ENCODE measurements at places on chromosomes 3 and 15.
A peak's percentile ranks its signal among the peaks of the same experiment; 100 is the strongest.

DNA sequence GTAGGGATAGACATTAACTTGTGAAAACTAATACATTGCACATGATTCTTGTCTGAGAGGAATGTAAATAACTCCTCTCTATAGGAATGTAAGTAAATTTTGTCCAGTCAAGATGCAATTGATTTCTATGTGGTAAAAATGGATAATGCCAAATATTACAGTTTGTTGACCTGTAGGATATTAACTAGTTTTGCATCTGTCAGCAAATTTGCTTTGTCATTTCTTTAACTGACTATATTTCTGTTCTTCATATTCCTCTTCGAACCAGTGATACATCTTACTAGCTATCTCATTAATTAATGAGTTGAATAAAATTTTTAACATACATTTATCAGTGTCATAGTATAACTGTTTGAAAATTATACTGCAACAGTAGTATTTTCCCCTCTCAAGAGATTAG lies 80.4 kb downstream of the EDEM1 start:
- no peak for DNase-seq

- DNase-seq: peak; percentile 52
These were observed 51.1 kb downstream of the RSRC1 start for GRCh38 chr3:158160958-158161357.

- no peak for DNase-seq
These were observed 60.5 kb upstream of the POMGNT2 start for GRCh38 chr3:43166406-43166805.

DNA sequence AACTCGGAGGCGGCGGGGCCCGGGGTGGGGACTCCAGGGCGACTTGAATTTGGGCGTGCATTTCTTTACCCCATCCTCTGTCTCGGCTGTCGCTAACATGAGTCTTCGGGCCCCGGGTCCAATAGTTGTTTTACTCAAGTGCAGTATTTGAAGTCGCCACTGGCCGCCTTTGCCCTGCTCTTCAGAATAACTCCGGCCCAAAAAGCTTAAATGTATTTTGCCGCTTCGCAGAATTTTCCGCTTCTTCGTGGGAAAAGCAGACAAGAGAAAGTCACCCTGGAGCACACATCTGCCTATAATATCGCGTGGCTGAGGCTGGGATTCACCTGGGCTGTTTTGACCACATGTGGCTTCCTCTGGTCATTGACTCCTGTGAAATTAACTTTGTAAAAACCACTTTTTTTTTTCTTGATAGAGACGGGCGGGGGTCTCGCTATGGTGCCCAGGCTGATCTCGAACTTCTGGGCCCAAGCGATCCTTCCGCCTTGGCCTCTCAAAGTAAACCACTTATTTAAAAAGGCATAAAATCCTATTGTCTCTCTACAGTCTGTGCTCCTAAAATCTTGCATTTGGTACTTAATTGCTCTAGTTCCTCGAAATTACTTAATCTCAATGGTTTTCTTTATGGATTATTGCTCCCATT lies 676 bp downstream of the CNOT10 start:
- peak; percentile 39 for DNase-seq

- DNase-seq: no peak
These were observed 61.5 kb downstream of the APBA2 start for GRCh38 chr15:28947221-28947674.

- no peak for DNase-seq
These were observed 53.5 kb upstream of the CCR2 start for GRCh38 chr3:46300461-46300789.

DNA sequence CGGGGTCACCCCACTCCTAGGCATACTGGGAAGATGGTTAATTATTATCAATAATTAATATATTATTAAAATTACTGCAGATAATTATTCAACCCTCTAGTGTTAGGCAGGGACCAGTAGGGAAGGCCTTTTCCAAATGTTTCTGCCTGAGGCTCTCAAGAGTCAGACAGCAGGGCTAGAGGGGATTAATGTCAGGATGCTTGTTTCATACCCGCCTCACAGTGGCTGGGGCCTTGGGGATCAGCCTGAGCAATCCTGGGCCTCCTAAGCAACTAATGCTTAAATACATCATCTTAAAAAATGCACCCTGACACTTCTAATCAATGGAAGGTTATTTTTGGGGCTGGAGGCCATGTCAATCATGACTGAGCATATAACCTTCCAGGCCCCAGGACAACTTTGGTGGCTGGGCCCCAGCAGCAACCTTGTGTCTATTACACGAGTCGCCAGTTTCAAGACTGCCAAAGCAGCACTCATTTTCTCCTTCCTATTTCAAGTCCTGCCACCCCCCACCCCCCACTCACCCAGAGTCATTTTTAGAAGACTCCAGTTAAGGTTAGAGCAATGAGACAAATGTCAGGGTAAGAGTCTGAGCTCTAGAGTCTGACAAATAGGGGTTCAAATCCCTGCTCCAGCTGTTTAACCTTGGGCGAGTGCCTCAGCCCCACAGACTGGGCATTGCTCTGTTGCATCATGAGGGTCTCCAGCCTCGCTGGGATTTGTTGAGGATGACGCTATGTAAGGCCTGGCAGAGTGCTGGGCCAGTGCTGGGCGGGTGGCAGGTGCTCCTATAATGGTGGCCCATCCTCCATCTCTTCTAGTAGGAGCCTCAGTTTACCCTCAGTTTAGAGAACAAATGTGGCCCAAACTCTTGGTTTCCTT lies 6.1 kb downstream of the AMOTL2 start:
- no peak for DNase-seq

DNA sequence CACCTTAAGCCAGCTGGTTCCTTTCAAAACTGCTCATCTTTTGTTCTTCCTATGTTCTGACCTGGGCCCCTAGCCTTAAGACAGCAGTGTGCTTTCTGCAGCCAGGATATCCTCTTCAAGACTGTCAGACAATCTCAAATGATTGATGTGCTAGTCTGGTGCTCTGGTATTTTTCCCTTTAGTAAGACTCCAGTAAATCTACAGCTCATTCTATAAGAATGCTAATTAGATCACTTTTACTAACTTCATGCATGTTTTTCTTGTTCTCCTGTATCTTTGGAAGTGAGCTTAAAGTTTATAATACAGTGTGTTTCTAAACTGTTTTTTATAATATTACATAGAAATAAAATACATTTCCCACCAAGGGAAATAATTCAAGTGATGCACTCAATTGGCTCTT lies 220.9 kb upstream of the NANOGP8 start:
- DNase-seq: no peak

GRCh38 chr3:94336046-94336753 lies 273.3 kb downstream of the NSUN3 start:
- DNase-seq: no peak

DNA sequence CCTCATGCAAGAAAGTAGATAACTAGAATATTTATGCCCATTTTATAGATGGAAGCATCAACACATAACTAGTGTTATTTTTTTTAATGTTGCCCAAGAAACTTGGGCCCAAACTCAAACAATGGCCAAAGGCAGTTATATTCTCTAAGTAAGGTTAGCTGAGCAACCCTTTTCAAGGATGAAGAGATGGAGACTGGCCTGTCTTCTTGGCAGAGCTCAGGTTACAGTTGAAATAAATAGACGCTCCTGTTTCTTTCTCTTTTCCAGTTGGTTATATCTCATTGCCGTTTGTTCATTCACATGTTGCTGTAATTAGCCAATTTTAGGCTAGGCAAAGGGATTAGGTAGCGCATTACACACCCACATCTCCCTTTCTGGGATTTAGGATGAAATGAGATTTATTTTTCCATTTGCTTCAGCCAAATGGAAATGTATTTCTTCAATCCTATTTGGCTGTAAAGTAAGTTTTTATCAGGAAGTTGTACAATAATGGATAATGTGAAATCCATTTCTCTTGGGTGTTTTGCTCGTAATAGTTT lies 93.2 kb downstream of the CMSS1 start:
- no peak for DNase-seq

GRCh38 chr3:62131620-62132019 lies 241.7 kb downstream of the FEZF2 start:
- no peak for DNase-seq

DNA sequence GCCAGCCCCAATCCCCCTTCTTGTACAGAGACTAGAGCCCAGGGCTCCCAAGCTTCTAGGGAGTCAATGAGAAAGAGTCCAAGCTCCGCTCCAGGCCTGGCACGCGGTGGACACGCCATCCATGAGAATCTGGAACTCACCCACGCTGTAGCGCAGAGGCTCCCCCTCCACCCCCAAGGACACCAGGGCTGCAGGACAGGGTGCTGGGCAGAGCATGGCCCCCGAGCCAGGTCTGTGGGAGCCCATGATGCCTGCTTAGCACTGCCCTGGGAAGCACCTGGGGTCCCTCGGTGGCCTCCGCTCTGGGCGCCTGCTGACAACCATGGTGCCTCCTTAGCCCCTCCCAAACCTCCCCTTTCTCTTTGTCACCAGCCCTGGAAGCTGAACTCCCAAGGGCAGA lies 28.5 kb downstream of the ACSBG1 start:
- no peak for DNase-seq

GRCh38 chr3:45497963-45498362 lies 96.6 kb upstream of the LIMD1 start:
- no peak for DNase-seq

DNA sequence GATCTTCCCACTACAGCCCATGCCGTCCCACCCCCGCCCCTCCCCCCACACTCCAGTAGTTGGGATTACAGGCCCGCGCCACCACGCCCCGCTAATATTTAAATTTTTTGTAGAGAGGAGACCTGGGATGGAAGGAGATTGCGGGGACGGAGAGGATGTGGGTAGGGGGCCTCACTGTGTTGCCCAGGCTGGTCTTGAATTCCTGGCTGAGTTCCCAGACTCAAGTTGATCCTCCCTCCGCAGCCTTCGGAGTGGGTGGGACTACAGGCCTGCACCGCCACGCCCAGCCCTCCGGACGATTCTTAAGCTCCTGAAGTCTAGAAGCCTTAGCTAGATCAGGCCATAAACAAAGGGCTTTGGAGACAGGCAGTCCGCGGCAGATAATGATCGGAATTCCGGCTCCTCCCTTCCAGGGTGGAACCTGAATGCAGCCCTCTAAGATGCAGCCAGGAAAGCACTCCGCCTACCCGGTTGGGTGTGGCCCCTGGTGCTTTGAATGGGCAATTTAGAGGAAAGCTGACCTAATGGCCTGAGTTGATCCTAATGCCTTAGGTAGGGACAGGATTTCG lies at the start of gene DPPA2:
DPPA2 (minus strand) TSS at position 356 of the 569 bp plus-strand sequence. CDS start 1,975 bp downstream, outside the sequence.
- DNase-seq: no peak

Measured in suppressor macrophage (primary cell).